Activated T-cell treated with anti-CD3 and anti-CD28 coated beads, Interleukin-2, amount 50 U/mL, for 24 hours (primary cell): ENCODE measurements at places on chromosomes 7 and 10.

DNA sequence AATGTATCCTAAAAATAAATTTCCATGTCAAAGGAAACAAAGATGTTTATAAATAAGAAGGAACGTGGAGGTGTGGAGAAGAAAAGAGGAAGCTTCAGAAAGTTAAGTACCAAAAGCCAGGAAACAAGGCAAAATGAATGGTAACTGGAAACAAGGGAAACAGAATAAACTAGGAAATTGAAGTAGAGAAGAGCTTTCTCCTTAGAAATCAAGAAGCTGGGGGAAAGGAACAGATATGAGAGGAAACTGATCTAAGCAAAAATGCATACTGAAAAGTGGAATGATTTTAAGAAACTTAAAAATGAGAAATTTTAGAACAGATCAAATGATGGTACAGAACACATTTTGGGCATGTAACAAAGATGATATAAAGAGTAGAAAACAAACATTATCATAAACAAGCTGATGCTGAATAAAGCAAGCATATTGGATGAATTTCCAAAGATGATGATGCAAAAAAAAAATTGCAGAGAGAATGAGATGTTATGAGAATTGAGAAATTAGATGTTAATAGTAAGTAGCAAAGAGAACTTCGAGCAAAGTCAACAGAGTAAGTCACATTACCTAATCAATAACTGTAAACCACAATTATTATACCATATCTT lies 1.9 kb downstream of the BRAF start:
- DNase-seq: no peak

DNA sequence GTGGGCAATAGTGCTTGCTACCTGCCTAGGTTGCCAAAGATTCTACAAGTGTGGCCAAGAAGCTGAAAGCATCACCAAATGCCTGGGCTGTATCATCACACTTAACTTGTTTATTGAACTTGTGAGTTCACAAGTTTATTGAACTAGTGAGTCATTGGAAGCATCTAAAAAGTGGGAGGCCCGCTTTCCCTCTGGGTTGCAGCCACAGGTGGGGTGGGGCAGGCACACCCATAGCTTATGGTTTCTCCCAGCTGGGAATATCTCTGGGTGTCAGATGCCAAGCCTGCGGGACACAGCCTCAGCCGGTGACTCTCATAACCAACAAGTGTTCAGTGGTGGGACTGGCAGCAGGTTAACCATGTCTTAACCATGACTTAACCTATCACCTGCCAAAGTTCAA lies 145.9 kb upstream of the FAM13C start:
- DNase-seq: no peak

- DNase-seq: no peak
Observed at GRCh38 chr10:80590585-80591125, 53.0 kb downstream of the SH2D4B start.

DNA sequence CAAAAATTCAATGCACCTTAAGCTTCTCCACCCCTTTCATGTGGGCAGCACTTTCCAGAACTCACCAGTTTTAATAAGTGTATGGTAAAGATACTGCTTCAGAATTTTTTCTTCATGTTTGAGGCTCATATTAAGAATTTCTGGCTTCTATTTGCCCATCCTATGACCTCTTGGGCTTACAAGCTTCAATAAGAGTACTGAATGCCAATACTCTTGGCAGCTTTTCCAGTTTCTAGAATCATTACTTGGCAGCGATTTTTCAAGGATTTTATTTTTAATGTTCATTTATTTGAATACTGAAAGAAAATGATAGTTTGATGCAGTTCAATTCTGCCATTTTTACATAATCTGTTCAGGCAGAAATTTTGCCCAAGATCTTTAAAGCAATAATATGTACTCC lies 242.1 kb upstream of the KCND2 start:
- no peak for DNase-seq

DNA sequence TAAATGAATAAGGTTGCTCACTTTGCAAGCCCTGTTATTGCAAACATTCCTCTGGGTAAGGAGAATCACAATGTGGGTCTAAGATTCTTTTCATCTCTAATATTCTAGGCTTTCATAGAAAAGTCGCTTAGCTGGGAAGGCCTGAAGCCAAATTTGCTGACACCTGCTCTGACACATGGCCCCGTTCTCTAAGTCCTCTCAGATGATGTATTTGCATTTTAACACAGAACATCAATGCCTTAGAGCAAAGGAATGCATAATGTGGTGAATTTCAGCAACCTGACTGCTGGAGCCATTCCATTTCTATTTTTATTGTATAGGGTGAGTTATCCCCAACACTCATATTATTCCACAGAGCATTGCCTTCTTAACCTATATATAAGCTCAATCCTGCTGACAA lies 682.1 kb upstream of the NRP1 start:
- DNase-seq: no peak

DNA sequence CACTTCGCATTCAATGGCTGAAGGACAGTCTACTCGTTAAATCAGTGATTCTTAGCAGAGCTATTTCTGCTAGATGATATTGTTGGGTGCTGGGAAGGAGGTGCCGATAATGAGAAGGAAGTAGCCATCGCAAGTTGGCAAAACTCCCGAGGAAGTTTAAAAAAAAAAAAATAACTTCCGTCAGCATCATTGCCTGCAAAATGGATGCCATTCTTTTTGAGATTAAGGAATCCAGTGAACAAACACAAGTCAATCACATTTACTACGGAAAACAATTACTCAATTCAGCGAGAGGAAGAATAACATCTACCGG lies 74.4 kb upstream of the SFMBT2 start:
- DNase-seq: no peak

GRCh38 chr10:15353471-15354017 lies 17.5 kb downstream of the FAM171A1 start:
- no peak for DNase-seq

GRCh38 chr7:42029405-42029804 lies 207.6 kb downstream of the GLI3 start:
- no peak for DNase-seq

DNA sequence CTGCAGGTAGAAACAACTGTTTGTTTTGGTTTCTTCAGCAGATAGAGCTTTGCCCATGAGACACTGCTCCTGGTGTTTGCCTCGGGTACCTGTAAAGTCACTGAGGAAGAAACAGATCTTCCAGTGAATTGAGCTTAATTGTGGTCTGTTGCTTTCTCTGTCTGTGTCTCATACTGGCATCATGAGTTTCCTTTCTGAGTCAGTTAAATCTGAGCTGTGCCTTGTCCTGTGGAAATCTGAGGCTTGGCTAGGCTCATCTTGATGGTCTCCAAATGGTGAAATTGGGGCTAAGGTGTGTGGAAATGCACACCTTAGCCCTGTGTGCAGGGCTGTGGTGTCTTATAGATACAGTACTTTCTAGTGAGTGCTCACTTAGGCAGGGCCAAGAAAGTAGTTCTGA lies 67.4 kb downstream of the GBF1 start:
- no peak for DNase-seq

- DNase-seq: no peak
Observed at GRCh38 chr10:68101066-68101465, 8.2 kb upstream of the MYPN start.

DNA sequence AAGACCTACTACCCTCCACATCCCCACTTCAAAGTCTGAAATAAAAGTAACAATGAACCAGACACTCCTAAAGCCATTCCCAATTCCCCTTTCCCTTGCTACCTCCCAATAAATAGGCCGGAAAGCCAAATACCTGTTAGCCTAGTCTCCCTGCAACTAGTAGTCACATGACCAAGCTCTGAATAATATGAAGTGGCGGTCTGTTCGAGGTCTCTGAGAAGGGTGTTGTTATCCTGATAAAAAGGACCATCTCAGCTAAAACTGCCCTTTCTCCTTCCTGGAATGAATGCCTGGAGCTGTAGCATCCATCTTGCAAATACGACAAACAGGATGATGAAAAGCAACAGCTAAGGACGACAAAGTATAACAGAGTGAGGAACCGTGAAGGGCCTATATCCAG lies 6.0 kb downstream of the KIF5B start:
- no peak for DNase-seq

GRCh38 chr7:101575721-101576120 lies 53.4 kb downstream of the MYL10 start:
- no peak for DNase-seq

GRCh38 chr10:98135222-98135899 lies 904 bp downstream of the R3HCC1L start:
- DNase-seq: no peak

- no peak for DNase-seq
Observed at GRCh38 chr7:17520941-17521340, 222.5 kb downstream of the AHR start.

DNA sequence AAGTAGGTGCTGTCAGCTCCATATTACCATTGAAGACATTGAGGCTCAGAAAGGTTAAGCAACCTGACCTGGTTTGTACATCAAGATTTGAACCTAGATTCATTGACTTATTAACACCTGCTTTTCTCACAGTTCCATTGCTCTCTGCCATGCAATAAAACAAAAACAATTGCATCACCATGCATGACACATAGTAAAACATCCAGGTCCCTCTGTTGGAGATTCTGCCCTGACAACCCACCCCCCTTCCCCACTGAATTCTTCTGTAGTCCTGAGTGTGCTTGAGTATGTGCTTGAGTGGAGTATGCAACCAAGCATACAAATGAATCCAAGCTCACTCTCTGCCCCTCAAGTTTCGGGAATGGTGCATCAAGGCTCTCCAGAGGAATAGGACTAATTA lies 6.0 kb upstream of the LMBR1 start:
- no peak for DNase-seq

- DNase-seq: no peak
Observed at GRCh38 chr7:34425631-34426384, 232.2 kb upstream of the NPSR1 start.

DNA sequence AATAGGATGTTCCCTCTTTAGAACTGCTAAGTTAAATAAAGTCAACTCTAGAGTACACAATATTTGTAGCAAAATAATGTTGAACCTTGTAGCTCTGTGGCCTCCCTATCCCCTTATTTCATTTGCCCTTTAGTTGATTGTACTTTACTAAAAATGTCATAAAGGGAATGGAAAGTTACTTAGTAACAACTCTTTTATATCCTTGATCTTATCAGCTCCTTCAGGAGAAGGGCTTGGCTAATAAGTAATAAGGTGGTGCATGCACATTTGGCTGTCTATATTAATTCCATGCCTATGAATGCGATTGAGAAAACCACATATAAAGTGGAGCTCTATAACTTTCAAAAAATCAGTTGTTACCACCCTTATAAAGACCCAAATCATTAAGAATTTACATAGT lies 41.5 kb upstream of the GATA3 start:
- no peak for DNase-seq

GRCh38 chr10:132848951-132849545 lies 63.1 kb upstream of the NKX6-2 start:
- peak; percentile 23 for DNase-seq

DNA sequence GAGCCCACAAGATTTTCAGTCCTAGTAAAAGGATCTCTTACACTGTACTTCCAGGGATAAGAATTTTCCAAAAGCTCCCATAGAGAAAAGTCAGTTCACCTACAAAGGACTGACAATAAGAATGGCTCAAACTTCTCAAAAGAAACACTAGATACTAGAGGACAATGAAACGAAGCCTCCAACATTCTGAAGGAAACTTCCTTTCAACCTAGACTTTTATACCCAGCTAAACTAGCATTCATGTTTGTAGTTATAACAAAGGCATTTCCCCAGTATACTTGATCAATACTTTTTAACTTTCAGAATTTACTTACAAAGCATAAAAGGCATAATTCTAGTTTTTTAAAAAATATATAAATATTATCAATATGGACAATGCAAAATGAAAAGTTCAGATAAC lies 41.0 kb upstream of the DNAAF5 start:
- DNase-seq: no peak

- DNase-seq: no peak
Observed at GRCh38 chr7:46396481-46396880, 475.4 kb upstream of the IGFBP3 start.

GRCh38 chr7:91276909-91277308 lies 12.7 kb downstream of the FZD1 start:
- no peak for DNase-seq

- no peak for DNase-seq
Observed at GRCh38 chr7:2541291-2542010, 13.9 kb downstream of the BRAT1 start.

DNA sequence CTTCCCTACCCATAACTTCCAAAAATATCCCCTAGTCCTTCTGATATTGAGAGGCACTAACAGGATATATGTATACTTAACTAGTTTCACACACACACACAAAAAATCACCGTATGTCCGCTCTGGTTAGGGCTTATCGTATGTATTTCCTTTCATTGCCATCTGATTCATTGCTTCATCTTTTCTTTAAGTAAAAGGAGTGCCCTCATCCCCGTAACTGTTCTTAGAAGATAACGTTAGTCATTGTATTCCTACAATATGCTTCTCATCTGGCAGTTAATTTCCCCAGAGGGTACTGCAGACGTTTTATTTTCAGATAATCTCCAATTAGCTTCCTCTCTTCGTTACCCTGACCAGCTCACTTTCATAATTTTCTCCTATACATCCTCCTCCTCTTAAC lies 37.3 kb downstream of the NRCAM start:
- DNase-seq: no peak

GRCh38 chr7:66460921-66461361 lies 167.7 kb upstream of the KCTD7 start:
- no peak for DNase-seq

- no peak for DNase-seq
Observed at GRCh38 chr10:6786579-6787031, 206.5 kb upstream of the PRKCQ start.

GRCh38 chr10:16965740-16966447 lies 148.7 kb upstream of the RSU1 start:
- no peak for DNase-seq

DNA sequence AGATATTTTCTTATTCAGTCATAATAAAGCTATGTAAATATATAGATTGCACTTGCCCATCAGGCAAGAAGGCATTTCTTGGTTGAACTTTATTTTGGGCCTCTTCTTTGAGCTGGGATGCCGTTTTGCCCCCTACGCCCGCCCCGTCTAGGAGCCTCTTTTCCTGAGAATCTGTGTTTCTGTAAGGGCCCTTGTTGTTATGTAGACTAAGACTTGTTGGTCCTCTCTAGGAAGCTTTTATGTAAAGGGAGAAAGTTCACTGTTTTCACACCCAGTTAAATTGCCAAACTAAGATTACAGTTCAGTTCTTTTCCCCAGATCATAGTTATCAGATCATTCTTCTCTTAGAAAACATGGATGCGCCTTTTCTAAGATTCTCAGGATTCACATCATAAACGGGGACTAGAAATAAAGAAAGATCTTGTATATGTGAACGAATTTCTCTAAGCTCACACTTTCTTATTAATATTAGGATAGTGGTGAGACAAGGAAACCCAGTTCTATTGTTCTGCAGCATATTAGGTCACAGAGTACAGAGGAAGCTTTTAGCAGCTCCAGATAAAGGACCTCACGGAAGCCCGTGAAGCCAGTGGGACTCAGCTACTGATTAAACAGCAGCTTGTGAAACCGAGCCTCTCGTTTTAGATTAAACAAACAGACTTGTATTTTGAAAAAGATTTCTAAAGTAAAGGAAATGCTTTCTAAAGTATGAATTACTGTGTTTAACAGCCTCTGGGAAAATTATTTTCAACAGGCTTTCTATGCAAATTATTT lies 3.8 kb downstream of the LMTK2 start:
- no peak for DNase-seq
